NCI-H345 (cell line): ENCODE measurements at places on chromosomes 5 and 9.

- DNase-seq: no peak
Measured at GRCh38 chr5:31863991-31864411, 225.1 kb downstream of the PDZD2 start.

DNA sequence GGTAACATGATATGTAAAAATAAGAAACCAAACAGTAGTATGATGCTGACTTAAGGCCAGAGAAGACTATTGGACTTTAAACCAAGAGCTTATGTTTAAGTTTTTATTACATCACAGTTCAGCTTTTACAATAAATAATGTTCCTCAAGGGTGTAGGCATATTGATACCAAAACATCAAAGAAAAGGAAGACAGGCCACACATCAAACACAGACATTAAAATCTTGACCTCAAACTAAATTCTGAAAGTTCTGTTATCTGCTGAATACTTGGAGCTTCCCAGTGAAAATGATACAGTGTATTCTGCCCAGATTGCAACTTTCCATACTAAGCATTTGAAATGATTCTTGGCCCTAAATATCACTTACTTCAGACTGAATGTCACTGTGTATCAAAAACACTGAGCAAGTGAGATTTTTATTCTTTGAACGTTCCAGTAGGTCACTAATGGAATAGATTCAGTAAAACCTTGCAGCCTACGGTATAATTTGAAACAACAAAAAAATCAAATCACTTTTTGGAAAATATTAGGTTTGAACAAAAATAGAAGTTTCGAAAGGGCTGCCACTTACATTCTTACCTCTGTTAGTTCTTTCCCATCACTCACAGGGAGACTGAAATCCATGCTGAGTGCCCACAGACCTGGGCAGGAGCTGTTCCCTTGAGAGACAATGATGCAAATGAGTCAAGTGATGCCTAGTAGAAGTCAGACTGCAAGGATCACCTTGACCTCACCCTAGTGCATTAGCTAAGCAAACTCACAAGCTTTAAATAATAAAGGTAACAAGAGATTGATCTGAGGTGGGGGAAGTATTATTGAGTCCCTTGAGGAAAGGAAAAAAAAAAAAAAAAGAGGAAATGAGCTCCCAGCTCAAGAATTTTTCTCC, 2.5 kb downstream of the LPAR1 start:
- no peak for DNase-seq

GRCh38 chr5:154714266-154714986, 40.8 kb upstream of the LARP1 start:
- no peak for DNase-seq

DNA sequence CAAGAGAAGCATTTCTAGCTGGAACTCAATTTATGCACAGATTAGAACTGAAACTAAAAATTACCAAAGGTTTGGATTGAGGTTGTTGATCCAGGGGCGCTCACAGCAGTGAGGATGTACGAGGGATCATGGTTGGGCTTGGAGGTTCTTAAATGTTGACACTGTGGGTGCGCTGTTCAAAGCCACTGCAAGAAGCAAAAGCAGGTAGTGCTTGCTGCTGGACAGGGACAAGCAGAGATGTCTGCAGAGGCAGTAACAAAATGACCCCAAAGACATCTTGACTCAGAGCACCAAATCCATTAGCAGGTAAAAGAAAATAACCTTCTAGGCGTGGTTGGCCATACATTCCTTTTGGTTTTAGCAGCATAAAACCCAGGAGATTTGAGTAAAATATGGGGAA, 468.4 kb downstream of the ZSWIM6 start:
- no peak for DNase-seq

DNA sequence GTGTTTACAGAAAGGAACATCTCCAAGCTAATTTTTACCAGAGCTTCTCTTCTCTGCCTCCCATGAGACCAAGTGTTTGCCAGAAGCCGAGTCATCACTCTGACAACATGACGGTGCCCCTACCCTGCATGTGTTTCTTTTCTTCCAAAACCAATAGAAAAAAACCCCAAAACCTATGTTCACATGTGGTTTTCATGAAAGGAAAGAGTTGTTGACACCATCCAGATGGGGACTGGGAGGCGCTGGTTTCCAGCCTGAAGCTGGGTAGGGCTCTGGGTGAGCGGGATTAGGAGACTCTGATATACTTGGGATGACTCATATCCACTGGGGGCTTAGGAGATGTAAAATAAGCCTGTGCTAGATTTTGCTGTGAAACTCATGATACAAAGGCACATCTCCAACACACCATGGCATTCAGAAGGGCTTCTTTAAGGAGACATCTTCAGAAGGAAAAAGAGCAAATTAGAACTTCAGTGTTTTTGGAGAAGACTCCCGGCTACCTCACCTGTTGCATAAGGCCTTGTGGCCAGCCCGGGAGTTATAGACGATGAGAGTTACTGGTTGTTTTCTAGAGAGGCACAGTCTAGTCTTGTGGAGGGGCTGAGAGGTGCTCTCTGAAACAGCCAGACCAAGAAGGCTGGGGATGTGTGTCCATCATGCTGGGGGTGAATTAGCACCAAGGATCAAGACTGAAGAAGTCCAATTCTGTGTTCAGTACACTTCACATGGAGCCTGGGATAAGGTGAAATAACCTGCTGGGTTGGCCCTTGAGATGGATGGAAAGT, 108.9 kb upstream of the LHFPL2 start:
- no peak for DNase-seq

DNA sequence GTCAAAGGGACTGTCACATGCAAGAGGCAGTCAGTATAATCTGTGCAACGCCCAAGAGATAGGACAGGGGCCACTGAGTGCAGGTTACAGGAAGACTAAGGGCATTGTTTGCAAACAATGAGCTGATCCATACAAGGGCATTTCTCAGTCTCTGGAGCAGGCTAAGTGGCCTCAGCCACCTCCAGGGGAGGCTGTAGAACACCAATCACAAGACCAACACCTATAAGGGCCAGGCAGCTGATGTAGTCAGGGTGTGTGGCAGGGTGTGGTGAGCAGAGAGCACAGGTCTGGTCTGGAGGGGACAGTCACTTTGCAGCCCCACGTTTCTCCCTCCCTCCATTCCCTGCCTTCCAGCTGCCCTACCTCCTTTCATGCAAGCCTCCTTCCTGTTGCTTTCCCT, 83.2 kb upstream of the ADRA1B start:
- no peak for DNase-seq
